ENCODE measurements at places on chromosomes 1 and 21. TPM values are rescaled to one million over a fixed set of nuclear protein-coding genes. Genes with fewer than 3 reads are reported as not detected.

CTSE gene
- total RNA-seq, result not detected

MYBPHL gene
- not detected for total RNA-seq

ADORA1 gene
- total RNA-seq, result 0.38 TPM

PRKAA2 gene
- 6.8 TPM for total RNA-seq

B3GALT2 gene
- total RNA-seq, result 2.1 TPM

PLEKHN1 gene
- total RNA-seq, result 0.28 TPM

SLC9C2 gene
- total RNA-seq, result not detected

C1QC gene
- not detected for total RNA-seq

TRPM2 gene
- total RNA-seq, result not detected

ANKRD45 gene
- total RNA-seq, result 0.28 TPM

Data from regular cardiac myocyte (primary cell).